ENCODE measurements at places on chromosomes 13 and 19. TPM values are rescaled to one million over a fixed set of nuclear protein-coding genes. Genes with fewer than 3 reads are reported as not detected.

The TEX29 gene
- not detected for total RNA-seq

The CDK8 gene
- total RNA-seq, result 26.5 TPM

The CACNG7 gene
- not detected for total RNA-seq

- no peak for DNase-seq
These were observed 772 bp downstream of the FAM174C start for GRCh38 chr19:1275976-1276627.

GRCh38 chr13:84645196-84646012 is 763.1 kb upstream of the SLITRK1 start:
- DNase-seq, result no peak

GRCh38 chr13:48486362-48486761 is 46.5 kb downstream of the RCBTB2 start:
- no peak for DNase-seq

DNA sequence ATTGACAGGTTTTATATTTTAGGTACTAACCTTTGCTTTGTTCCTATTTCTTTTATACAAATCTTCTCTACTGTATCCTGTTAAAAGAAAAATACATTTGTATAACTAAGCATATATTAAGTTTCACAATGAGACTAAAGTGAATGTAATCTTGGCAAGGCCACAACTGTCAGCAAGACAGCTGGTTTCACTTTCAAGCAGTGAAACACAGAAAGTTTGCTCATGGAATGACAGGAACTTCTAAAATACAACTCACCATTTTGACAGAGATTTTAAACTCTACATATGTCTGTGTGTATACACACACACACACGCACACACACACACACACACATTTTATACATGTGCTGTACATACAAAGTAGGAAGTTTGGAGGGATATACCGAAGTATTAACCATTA is 53.3 kb downstream of the PARP4 start:
- no peak for DNase-seq

Data from kidney epithelial cell (primary cell).